ENCODE measurements at places on chromosomes 7 and 10.
A peak's percentile ranks its signal among the peaks of the same experiment; 100 is the strongest.

- no peak for DNase-seq
Measured at GRCh38 chr10:110860576-110861241, 11.0 kb upstream of the PDCD4 start.

- DNase-seq: no peak
Measured at GRCh38 chr7:33705333-33705833, 200.0 kb upstream of the BMPER start.

- no peak for DNase-seq
Measured at GRCh38 chr7:27922907-27923641, 183.1 kb downstream of the TAX1BP1 start.

DNA sequence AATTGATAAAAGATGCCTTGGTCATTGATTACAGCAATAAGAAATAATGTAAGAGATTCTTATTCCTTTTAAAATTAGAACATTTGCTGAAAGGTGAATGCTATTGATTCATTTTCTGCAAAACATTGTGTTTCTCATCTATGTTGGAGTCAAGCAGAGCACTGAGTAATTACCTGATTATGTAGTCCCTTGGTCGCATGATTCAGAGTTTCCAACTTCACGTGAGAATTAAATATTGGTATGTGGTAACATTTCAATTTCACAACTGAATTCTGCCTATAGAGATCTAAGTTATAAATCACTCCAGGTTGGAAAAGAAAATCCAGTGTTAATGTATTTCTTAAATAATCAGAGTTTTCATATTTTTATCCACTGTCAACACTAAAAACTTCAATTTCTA is 701.4 kb downstream of the PHTF2 start:
- DNase-seq: no peak

GRCh38 chr10:132911786-132912097 is 30.6 kb downstream of the CFAP46 start:
- DNase-seq: no peak

DNA sequence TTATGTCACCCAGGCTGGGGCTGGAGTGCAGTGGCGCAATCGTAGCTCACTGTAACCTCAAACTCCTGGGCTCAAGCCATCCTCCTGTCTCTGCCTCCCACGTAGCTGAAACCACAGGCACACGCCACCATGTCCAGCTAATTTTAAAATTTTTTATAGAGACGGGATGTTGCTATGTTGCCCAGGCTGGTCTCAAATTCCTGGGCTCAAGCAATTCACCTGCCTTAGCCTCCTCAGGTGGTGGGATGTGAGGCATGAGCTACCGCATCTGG is 123.2 kb upstream of the PARD3 start:
- no peak for DNase-seq

DNA sequence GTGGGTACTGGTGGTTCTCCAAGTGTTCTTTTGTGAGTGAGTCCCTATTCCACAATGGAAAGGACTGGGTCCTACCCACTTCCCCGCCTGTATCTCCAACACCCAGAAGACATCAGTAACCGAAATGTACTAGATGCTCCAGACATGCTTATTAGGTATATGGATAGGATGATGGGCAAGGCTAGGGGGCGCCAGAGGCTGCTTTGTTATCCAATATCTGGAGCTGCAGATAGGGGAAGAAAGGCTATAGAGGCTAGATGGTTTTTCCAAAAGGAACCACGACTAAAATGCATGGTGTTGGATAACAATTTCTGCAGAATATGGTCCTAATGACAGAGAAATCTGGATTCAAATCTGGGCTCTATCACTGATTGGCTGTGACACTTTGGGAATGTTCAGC is 56.2 kb upstream of the TM9SF3 start:
- peak; percentile 4 for DNase-seq

DNA sequence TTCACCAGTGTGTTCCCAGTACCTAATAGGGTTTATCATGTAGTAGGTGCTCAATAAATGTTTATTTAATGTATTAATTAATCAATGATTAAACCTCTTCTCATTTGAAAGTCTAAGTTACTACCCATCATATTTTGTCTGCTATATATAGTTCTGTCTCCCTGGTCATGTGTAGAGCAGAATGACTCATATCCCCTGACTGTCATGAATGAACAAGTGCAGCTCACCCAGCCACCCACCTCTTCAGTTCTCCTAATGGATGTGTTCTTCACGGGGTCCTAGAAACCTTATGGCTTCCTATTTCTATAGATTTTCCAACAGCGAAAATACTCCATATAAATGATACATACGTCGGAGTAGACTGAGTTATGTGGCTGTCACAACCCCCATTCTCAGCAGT is 64.5 kb downstream of the HIF1AN start:
- DNase-seq: no peak

GRCh38 chr7:108723381-108723814 is 153.7 kb downstream of the DNAJB9 start:
- DNase-seq: no peak

DNA sequence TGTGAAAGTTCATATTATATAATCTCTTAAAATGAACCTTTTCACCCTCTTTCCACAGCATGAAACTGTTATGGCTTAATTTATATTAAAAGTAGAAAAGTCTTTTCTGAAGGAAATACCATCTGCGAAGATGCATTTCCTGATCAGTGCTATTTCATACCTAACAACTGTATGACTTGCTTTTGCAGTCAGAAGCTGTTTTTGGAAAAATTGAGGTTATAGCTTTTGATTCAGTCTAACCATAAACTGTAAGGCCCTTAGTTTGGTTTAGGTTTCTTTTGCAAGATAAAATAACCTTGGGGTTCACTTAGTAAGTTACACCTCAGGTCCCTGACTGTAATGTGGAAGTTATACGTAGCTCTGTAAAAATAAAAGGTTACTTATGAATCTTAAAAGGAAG is 22.7 kb upstream of the PARP12 start:
- DNase-seq: no peak

DNA sequence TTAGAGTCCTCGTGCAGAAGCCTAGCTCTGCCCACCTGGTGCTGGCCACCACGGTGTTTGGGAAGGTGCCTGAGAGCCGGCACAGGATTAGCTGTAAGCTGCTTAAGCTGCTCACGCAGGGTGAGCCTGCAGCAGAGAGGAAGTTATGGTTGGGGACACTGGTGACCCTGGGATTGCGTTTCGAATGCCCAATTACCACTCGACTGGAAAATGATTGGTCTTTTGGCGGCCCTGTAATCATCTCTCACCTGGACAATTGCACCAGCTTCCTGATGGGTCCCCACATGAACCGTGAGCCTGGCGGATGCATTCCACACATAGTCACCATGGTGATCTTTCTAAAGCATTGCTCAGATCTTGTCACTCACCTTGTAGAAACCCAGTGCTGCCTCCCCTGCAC is 442.3 kb upstream of the ZMIZ1 start:
- no peak for DNase-seq

- no peak for DNase-seq
Measured at GRCh38 chr7:82375713-82376112, 67.9 kb downstream of the CACNA2D1 start.

DNA sequence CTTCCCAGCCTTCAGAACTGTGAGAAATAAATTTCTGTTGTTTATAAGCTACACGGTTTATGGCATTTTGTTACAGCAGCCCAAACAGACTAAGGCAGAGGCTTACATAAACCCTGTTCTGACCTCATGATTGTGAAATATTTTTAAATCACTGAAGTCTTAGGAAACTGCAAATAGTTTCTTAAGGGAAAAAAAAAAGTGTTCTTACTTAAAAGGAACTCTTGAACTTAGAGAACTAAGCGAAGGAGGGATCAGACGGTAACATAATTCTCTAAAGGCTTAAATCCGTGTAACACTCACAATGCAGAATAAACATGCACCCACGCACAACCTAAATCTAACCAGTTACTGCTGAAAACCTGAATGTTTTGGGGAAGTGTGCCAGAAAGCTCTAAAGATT is 749.1 kb upstream of the LRRTM3 start:
- no peak for DNase-seq

DNA sequence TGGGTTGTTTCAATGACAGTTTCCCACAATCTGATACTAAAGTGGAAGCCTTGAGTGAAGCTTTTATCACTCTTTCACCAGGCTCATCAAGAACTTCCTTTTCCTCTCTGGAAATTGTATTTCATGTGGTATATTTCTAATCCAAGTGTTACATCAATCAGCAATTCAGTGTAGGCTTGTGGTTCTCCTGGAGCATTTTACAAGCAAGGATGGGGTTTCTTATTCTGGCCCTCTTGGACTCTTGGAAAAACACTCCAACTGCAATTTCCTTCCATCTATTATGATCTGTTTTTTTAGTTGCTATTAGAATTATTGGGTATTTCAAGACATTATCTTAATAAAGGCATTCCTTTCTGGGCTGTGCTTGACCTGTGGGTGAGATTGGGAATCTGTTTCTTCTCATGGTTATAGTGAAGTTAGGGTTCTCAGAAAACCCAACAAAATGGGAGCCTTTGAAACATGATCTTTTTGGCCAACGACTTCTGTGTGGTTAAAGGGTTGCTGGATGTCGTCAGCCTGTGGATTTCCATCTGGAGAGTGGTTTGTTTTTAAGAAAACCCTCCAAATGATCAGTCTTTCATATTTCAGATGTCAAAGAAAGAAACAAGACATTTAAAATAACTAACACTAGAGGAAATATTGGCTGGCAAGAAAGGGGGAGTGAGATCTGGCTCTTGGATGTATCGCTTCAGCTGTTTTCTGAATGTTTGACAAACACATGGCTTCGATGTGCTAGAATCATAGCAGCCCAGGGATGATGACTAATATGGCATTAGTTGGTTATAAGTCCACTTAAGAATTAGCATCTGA is 540.2 kb downstream of the LRMDA start:
- DNase-seq: no peak

- DNase-seq: no peak
Measured at GRCh38 chr7:14888962-14889361, 13.6 kb downstream of the DGKB start.

GRCh38 chr7:108528183-108528712 is 2.3 kb upstream of the PNPLA8 start:
- no peak for DNase-seq

- DNase-seq: peak; percentile 10
Measured at GRCh38 chr7:128351296-128352152, 7.8 kb upstream of the RBM28 start.

- no peak for DNase-seq
Measured at GRCh38 chr7:151371266-151371665, 29.7 kb downstream of the NUB1 start.

GRCh38 chr10:28993861-28994260 is 295.0 kb upstream of the LYZL1 start:
- no peak for DNase-seq

GRCh38 chr7:152312316-152312715 is 123.5 kb downstream of the KMT2C start:
- DNase-seq: no peak

- DNase-seq: no peak
Measured at GRCh38 chr7:28979776-28980175, 21.6 kb upstream of the TRIL start.

DNA sequence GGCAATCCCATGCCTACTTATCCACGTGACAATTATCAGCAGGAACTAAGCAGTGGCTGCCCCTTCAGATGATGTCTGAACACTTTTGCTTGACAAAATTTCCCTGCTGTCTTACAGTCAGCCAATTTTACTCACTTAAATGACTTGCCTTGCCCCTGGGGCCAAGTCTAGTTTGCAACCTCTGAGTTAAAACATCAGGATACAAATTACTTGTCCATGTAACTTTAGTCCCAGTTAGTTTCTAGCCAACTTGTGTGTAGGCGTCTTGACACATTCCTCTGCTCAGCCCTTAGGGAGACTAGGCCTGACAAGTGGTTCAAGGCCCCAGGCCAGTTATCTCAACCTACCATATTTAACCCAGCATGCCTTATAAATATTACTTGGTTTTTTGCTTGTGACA is 11.6 kb upstream of the TYSND1 start:
- no peak for DNase-seq

DNA sequence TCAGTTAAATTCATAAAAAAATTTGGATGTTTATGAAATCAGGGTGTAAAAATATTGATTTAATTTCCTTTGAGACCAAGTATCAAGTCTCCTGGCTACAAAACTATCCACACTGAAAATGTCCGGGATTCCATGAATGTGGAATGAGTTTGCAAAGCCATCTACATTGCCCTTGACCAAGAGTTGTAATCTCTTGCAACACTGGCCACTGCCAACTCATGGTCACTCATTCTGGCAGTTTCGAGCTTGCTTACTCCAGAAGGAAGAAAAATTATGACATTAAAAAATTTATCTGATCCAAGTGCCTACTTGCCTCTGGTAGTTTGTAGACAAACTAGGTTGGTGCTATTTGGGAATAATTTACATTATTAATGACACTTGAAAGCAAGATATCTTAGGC is 84.2 kb downstream of the NPY start:
- no peak for DNase-seq

GRCh38 chr7:109049366-109049765 is 479.7 kb downstream of the DNAJB9 start:
- DNase-seq: no peak

DNA sequence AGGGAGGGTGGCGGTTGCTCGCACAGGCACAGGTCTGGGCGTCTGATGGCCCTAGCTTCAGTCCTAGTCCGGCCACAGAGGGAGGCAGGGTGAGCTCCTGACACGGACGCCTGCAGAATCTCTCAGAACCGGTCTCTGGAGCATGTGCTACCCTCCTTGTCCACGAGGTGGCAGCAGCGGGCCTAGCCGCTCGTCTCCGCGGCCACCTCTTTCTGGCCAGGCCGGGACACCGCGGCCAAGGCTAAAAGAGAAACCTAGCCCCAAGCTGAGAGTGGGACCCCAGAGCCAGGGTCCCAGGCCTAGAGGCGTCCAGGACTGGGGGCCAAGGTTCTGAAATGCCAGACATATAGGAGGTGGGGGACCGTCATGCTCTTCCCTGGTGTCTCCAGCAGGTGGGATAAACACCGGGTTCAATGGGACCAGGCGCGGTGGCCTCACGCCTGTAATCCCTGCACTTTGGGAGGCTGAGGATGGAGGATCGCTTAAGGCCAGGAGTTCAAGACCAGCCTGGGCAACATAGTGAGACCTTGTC is 3.2 kb upstream of the LAT2 start:
- peak; percentile 66 for DNase-seq

- DNase-seq: no peak
Measured at GRCh38 chr10:1057106-1057657, 997 bp downstream of the WDR37 start.

- no peak for DNase-seq
Measured at GRCh38 chr7:3064067-3064466, 20.4 kb upstream of the CARD11 start.

GRCh38 chr7:20030915-20031362 is 186.2 kb downstream of the MACC1 start:
- DNase-seq: no peak

DNA sequence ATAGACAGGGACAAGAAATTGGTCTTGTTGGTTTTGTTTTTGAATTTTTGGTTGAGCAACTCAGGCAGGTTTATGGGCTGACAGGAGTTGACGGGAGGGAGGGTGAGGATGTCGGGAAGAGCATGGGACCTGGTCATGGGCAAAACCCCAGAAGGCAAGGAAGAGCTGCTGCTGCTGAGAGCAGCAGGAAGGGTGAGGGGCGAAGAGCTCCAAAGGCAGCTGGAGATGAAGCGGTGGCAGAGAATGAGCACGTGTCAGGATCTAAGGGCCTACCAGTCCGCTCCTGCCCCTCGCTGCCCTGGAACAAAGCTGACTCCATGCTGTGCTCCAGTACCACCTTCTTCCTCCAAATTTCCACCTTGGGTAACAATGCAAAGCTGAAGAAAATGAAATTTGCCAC is 84.3 kb downstream of the ARHGAP22 start:
- DNase-seq: no peak
